ENCODE measurements at places on chromosomes 4 and X.

GRCh38 chr4:80254114-80254513 lies 12.3 kb upstream of the FGF5 start:
- DNase-seq = no peak

GRCh38 chr4:144189121-144189520 lies 48.6 kb upstream of the GYPA start:
- no peak for DNase-seq

GRCh38 chr4:16238327-16238726 lies 12.1 kb upstream of the TAPT1 start:
- DNase-seq = no peak

- peak; percentile 53 for DNase-seq
Measured at GRCh38 chr4:84582988-84583875, at the start of gene CDS1. TSS of gene CDS1 (plus strand) at chr4:84583127. CDS start at chr4:84583402, 275 bp downstream.

GRCh38 chr4:153936121-153936520 lies 147.2 kb upstream of the SFRP2 start:
- no peak for DNase-seq

GRCh38 chr4:143375326-143376073 lies 38.8 kb downstream of the GAB1 start:
- DNase-seq = peak; percentile 51

GRCh38 chr4:188839704-188840103 lies 700.5 kb downstream of the TRIML1 start:
- DNase-seq = no peak

DNA sequence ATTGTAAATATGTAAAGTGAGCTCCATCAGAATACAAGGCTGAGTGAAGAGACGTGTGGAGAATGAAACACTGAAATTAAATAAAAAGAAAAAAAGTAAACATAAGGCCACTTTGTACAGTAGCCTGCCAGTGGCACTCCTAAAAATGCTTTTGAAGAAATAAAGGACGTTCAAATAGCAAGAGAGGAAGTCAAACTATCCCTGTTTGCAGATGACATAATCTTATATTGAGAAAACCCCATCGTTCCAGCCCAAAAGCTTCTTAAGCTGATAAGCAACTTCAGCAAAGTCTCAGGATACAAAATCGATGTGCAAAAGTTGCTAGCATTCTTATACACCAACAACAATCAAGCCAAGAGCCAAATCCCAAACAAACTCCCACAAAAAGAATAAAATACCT lies 24.2 kb downstream of the RASSF6 start:
- peak; percentile 36 for DNase-seq

- no peak for DNase-seq
Measured at GRCh38 chr4:60216752-60217151, 983.4 kb upstream of the ADGRL3 start.

DNA sequence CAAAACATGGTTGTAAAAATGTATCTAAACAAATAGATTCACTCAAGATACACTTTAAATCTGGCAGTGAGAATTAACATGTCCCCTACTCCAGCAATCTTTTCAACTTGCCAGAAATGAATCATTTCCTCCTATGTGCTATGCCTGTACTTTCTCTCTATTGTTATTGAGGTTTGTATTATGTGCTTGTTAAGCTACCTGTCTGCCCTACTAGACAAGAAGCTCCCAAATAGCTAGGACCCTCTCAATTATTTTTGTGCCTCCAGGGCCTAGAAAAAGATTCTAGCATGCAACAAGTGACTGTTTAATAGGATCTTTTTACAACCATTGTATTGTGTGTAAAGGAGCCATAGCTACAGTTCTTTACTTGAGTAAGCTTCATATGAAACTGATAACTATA lies 3.5 kb upstream of the SAP30 start:
- no peak for DNase-seq

Measured in suppressor macrophage (primary cell).